ENCODE measurements at places on chromosomes 6 and 20.

DNA sequence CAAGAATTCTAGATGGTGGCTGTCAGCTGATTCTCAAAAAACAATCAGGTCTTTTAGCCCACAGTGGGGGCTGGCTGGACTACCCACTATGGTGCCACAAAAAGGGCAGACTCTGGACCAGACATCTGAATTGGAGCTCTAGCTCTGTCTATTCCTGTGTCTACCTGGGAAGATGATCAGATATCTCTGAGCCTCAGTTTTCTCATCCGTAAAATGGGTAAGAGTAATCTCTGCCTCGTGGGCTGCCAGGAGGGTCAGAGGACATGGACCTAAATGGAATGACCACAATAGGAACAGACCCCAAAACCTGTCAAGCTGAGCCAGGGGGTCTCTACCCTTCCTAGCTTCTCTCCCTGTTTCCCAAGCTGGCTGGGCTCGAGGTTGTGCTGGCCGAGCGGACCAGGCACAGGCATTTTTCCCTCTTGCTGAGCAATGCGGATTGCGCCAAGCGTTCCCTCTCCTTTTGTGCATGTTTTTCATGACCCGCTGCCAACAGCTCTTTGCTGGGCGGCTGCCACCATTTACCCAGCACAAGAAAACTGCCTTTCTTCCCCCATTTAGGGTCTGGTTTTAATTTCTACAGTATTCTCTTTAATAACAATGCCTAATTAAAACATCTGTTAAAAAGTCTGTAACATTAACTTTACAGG, 74.7 kb upstream of the MAFB start:
- DNase-seq, result no peak

GRCh38 chr6:37221585-37222124, 35.9 kb upstream of the TBC1D22B start:
- DNase-seq, result no peak

DNA sequence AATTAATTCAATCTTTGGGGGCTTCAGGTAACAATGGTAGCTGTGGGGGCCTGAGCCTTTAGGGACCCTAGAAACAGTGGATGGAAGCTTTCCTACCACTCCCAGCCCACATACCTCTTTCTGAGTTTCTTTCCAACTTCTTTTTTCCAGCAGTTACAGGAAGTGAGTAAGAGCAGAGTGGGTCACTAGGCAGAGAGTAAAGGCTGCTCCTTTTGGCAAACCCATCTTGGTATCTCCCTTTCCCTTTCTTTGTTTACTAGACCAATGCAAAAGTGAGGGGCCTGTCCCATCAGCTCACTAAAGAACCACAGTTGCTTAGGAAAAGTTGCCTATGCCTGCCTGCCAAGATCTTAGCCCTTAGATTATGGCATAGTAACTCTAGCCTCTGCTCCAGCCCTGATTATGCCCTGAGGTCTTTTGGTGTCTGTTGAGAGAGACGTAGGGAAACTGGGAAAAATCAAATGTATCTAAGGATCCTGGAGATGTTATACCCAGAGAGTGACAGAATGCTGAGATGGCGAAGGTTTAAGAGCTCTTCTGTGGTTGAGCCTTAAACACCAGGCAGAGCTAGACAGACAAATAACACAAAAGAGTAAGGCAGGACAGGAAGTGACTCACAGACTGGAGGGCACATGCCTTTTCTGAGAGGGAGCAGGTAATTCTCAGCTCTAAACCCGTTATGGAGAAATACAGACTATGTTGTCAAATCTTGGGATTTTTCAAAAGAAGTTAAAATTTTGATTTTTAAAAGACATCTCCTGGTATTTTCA, 31.3 kb downstream of the TRMT6 start:
- DNase-seq, result no peak

GRCh38 chr6:138234363-138234762, 16.1 kb upstream of the PBOV1 start:
- DNase-seq, result no peak

GRCh38 chr6:45815466-45816125, 200.1 kb downstream of the CLIC5 start:
- no peak for DNase-seq

DNA sequence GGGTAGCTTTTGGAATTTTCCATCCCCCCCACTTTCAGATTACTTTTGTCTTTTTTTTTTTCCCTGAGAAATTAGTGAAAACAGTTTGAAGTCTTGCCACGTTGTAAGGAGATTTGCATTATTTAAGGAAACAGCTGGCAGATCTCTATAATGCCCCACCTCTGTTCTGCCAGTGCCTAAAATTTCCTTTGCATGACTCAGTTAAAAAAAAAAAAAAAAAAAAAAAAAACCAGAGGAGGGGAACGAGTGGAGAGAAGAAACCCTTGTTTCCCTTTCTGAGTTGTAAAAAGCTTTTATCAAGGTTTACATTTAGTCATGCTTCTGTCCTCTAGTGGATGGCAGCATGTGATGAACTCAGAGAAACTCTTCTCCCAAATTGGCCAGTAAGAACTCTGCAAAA, 33.5 kb downstream of the CARMIL1 start:
- no peak for DNase-seq

DNA sequence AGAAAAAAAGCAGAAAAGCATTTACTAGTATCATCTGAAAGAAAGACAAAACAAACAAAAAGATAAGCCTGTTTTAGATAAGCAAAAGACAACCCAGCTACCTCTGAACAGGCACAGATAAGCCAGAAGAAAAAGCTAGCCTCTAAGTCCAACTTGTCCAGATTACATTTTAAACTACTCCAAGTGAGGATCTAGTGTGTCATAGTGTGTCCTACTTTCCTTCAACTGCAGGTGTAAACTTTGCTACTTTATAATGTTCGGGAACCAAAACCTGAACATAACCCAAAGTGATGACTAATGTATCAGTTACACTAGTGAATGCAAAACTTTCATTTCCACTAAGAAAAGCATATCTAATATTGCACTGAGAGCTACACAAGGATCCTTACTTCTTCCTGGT, 19.5 kb downstream of the ADNP start:
- DNase-seq, result no peak

GRCh38 chr6:26021001-26021349, 58.4 kb downstream of the TRIM38 start:
- DNase-seq, result no peak

DNA sequence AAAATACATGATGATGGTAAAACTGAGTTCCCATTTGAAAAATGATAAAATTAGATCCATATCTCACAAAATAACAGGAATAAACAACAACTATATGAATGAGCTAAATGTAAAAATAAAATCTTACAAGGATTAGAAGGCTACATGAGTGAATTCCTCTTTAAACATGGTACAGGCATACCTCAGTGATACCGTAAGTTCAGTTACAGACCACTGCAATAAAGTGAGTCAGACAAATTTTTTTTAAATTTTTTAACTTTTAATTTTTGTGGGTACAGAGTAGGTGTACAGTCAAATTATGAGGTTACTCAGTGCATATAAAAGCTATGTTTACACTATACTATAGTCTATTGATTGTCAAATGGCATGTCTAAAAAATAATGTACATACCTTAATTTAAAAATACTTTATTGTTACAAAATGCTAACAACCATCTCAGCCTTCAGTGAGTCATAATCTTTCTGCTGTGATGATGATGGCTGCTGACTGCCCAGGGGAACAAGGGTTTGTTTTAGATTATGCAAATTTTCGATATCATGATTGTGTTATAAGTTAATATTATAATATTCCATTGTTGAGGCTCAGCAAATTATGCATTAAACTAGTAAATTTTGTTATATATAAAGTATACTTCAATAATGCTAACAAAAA, 222.8 kb upstream of the RUNX2 start:
- DNase-seq, result no peak

DNA sequence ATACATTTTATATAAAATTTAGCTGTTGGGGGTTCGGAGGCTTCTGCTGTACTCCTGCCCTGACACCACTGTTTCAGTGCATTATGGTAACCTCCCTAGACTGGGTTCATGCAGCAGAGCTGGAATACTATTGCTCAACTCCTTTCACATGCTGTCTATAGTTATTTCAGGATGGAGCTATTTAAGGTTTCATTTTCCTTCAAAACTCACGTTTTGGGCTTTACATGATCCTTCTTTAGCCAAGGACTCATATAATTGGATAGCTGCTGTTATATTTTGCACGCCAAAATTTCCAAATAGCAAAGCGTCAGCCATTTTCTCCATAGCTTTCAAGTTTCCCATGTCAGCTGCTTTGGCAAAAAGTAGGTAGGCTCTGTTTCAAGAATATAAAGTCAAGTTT, 76.8 kb downstream of the SEL1L2 start:
- DNase-seq, result no peak

GRCh38 chr6:167779129-167779992, 47.4 kb upstream of the AFDN start:
- DNase-seq, result no peak

GRCh38 chr6:145547594-145548335, 187.6 kb downstream of the EPM2A start:
- no peak for DNase-seq

DNA sequence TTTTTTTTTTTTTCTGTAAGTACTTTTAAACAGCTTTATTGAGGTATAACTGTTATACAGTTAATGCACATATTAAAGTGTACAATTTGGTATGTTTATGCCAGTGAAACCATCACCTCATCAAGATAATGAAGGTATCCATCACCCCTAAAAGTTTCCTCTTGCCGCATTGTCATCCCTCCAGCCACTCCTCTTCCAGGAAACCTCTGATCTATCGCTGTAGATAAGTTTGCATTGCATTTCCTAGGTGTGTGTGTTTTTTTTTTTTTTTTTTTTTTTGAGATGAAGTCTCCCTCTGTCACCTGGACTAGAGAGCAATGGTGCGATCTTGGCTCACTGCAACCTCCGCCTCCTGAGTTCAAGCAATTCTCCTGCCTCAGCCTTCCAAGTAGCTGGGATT, 3.1 kb downstream of the SLX4IP start:
- DNase-seq, result no peak

- no peak for DNase-seq
Observed at GRCh38 chr6:7997286-7997685, 66.9 kb downstream of the BLOC1S5 start.

DNA sequence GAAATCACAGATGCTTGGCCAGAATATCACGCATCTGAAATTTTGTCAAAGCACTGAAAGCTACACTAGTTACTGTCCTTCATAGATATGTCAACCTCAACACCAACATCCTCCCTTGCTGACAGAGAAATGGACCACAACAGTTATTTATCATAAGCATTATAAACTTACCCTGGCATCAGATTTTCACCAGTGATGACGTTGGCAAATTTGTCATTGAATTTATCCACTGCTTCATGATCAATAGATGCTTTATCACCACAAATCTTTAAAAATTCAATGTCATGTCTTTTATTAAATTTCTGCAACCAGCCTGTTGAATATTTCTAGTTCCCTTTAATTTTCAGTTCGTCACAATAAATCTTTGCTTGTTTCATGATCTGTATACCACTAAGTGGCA, 205.7 kb downstream of the GJA1 start:
- no peak for DNase-seq

GRCh38 chr6:117840541-117840983, 66.5 kb upstream of the SLC35F1 start:
- no peak for DNase-seq

DNA sequence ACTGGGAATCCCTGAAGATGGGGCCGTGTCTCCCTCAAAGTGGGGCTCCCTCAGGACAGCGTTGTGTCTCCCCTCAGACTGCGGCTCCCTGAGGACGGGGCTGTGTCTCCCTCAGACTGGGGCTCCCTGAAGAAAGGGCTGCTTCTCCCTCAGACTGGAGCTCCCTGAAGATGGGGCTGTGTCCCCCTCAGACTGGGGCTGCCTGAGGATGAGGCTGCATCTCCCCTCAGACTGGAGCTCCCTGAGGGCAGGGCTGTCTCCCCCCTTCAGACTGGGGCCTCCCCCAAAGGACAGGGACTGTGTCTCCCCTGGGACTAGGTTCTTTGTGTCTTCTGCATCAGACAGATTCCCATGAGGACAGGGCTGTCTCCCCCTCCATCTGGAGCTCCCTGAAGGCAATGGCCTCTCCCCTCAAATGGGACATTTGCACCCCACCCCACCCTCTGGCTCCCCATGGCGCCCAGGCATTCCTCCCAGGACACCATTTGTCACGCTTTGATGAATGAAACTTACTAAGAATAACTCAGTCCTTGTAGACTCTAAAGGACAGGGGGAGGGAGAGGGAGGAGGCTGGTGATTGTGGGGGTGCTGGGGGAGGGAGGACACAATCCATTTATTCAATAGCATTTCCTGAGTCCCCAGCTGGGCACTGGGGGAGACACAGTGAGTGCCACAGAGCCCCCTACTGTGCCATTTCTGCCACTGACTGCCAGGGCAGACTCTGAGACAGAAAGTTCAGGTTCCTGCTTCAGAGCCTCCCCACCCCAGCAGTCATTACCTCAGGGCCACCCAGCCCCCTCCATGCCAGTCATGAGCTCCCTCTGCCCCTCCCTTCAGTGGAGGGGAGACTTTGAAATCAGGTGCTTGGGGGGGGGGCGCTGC, 122.4 kb downstream of the MRPL14 start:
- DNase-seq, result peak; percentile 7

DNA sequence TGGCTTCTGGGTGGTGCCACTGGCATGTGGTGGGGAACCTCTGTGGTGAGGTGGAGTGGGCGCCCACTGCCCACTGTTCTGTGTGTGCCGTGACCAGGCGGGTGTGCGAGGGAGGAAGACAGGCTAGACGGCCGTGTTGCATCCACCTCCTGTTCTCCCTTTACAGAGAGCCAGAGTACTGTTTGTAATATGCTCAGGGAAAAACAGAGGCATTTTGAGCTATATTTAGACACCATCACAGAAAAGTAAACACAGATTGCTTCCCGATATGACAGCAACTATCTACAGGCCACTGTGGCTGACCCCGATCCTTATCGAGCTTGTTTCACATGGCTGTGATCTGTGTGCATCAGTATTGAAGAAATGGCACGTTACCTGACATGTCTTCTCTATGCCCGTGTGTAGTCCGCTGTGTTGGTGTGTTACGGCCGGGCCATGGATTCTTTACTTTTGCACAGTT, 45.6 kb downstream of the ARID1B start:
- no peak for DNase-seq

- peak; percentile 97 for DNase-seq
Observed at GRCh38 chr20:34876406-34877282, at the start of gene ACSS2. TSS of gene ACSS2 (plus strand) at chr20:34876612. CDS start at chr20:34876646, 34 bp downstream.

DNA sequence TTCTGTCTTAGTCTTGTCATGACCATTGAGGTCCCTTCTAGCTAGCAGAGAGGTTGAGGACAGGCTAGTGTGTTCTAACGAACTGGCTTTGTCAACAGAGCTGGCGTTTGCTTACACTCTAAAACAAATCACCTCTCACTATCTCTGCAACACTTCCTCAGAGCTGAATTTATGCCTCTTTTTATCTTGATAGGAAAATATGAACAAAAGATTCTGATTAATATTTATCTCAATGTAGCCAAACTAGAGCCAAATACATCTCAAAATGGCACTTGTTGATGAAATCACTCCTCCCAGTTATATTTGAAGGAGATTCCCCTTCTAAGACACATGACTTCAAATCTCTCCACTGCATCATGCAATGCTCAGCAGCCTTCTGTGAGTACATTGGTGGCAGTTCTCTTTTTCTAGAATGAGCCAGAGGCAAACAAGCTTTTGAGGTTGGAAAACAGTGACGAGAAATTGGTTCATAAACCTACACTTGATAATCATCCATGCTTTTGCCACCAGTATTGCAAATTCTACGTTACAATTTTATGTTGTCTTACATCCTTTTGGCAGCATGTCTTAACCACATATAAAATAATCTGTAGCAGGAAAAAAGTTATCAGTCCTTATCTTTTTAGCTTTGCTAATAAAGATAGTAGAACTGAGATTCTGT, 615.7 kb upstream of the CITED2 start:
- DNase-seq, result no peak

- DNase-seq, result no peak
Observed at GRCh38 chr6:133587546-133588160, 301.3 kb upstream of the TCF21 start.

GRCh38 chr20:22368235-22368634, 216.1 kb downstream of the FOXA2 start:
- DNase-seq, result no peak
